T-cell (primary cell): ENCODE measurements at places on chromosomes 2 and 18.

DNA sequence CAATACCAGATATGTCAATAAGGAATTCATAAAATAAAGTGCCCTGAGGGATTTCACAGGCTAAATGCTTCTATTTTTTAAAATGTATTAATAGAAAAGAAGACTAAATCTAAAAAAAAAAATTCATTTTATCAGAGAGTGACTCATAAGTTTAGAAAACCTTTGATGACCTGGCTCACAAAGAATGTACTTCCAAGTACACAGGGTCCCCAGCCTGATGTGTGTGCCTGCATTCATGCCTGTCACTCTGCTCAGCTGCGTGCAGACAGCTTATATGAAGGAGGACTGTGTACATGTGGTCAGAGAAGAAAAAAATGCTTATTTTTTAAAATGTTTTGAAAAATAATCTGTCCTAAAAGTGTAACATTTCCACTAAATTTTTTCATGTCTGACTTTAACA lies 3.0 kb upstream of the CPS1 start:
- no peak for DNase-seq

DNA sequence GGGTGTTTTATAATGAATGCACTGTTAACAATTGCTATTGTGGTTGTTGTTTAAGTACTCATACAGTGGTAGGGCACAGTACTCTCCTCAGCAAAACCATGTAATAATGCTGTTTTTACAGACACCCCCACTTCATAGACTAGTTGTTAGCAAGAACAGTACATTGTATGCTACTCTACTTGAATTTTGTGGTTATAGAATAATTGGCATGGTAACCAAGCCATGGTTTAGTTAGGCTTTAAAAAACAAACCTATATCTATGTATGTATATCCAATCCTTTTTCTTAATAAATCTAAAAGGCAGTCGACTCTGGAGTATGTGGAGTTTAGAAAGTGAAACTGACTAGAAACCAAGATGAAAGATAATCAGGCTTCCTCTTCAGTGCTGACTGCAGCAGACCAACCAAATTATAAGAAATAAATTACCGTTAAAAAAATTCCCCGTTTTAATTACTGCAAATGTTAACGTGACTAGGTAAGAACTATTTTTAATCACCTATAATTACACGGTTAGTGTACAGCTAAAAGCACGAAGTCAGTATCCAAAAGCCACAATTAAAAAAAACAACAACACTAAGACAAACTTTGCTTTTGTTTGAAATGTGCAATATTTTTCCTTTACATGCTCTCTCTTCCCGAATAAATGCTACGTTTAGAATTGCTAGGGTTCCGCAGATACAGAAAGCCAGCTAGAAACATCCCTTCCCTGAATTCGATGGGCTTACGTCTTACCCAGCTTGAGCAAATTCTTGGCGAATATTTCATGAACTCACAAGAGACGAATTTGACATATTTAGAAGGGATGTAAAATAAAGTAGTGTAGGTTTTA lies 113.3 kb upstream of the SERTAD2 start:
- DNase-seq = no peak

GRCh38 chr18:27057519-27058234 lies 127.4 kb downstream of the CHST9 start:
- no peak for DNase-seq

- peak; percentile 21 for DNase-seq
Measured at GRCh38 chr18:12659904-12660605, 2.1 kb upstream of the SPIRE1 start.

GRCh38 chr2:235868224-235868623 lies 300.0 kb downstream of the GBX2 start:
- no peak for DNase-seq

GRCh38 chr2:238133499-238134392 lies 4.7 kb upstream of the KLHL30 start:
- no peak for DNase-seq

- DNase-seq = no peak
Measured at GRCh38 chr18:2921778-2922177, 75.0 kb downstream of the EMILIN2 start.

GRCh38 chr2:126785236-126785635 lies 113.5 kb upstream of the TEX51 start:
- no peak for DNase-seq

DNA sequence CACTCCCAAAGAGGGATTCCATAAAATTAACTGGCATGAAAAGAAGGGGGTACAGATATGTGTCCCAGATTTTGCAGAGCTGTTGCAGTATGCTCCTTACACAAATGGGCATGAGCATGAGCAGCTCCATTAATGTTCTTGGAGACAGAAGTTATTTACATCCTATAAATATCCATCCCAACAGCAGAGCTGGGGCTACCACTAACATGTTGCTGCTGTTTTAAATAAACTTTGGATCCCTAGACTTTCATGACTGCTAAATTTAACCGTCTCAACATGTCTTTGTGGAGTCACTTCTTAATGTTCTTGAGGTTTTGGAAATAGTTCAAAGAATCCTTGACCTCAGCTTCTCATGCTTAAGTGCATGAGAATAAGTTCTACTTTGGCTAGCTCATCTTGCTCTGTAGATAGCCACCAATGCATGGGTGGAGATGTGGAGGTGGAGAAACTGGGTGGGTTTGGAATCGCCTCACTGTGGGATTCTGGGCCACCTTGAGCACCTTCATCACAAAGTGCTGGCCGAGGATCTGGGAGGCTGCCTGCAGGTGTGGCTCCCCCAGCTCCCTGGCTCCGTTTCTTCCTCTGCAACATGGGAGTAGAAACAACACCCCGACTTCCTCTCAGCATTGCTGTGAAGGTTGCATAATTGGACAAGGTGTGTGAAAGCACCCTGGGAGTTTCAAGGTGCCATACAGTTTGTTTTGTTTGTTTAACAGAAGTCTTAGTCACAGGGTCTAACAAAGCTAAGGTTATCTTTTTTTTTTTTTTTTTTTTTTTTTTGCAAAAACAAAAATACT lies 307.2 kb downstream of the MYCN start:
- DNase-seq = no peak

DNA sequence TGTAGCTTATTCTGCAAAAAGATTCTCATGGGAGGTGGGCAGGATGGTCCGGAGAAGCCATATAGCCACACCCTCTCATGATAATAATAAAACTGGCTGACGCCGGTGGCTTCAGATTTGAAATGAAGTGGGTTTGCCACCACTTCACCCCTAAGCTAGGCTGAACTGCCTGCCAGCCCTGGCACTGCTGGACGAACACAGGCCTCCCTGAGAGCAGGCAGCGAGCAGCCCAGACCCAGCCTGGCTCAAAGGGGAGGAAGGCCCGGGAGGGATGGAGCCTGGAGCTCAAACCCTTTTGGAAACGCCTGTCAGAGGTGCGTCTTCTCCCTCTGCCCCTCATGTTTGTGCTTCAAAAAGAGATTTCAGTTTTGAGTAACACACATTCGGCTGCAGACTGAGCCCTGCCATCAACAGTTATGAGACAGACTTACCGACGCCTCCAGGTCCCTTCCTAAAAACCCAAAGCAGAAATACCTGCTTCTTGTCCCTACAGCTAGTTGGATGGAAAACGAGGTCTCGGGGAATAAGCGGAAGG lies 71.1 kb upstream of the HPCAL1 start:
- DNase-seq = no peak

GRCh38 chr2:28583899-28584553 lies 88.2 kb downstream of the PLB1 start:
- DNase-seq = no peak

- no peak for DNase-seq
Measured at GRCh38 chr2:239549711-239550255, 149.0 kb upstream of the HDAC4 start.

DNA sequence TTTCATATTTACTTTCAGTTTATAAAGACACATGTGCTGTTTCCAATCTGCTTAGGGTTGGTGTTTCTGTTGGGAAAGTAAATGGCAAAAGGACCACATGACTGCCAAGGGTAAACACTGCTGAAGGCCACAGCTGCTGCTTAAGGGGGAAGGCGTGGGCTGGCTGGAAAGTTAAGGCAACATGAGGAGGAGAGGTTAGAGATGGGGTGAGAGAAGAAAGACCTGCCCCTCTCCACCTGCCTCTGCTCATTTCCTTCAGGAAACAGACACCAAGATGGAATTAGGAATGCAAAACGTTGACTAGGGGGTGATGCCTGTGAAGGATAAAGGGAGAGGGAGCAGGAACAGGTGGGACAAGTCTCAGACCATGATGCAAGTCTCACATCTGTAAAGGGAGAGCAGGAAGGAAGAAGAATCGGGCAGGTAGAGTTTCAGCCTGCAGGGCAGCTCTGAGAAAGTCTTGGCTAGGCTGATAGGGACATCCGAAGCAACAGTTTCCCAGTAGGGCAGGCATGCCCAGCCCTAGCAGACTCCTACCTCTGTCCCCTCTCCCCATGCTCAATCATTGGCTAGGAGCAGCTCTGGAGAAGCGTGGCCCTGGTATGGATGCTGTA lies 86.0 kb downstream of the CDC42EP3 start:
- DNase-seq = no peak

- DNase-seq = no peak
Measured at GRCh38 chr2:108139521-108139920, 100.2 kb upstream of the SULT1C3 start.

DNA sequence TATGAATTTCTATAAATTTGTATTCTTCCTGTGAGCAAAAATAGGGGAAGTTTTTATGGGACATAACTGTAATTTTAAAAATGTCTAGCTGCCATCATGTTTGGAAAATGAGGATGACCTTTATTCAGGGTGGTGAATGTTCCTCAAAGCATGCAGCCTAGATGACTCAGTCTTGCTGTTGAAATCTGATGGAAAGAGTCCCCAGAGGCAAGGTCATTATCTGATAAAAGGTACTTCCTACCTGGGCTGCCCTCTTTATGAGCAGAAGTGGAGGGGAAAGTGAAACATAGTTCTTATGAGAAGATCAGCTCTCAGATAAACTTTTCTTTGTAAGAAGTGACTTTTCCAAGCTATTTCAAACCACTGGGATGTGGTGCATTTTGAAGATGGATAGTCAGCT lies 1144.7 kb upstream of the PIK3C3 start:
- DNase-seq = no peak

DNA sequence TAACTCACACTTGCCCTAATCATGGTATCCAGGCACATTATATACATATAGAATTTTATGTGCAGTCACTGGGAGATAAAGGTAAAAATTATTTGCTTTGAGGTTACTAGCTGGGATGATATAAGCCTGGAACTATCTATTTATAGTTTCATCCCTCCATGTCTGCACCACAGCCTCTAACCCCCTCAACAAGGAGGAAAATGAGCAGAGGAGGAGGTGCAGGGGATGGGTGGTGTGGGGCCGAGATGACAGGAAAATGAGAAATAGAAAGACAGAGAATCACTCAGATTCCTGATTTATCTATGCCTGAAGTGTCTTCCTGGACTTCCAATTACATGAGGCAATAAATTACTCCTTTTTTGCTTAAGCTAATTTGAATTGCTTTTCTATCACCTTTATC lies 145.2 kb downstream of the PIK3C3 start:
- no peak for DNase-seq

- no peak for DNase-seq
Measured at GRCh38 chr2:157246765-157247407, 10.6 kb upstream of the GALNT5 start.

DNA sequence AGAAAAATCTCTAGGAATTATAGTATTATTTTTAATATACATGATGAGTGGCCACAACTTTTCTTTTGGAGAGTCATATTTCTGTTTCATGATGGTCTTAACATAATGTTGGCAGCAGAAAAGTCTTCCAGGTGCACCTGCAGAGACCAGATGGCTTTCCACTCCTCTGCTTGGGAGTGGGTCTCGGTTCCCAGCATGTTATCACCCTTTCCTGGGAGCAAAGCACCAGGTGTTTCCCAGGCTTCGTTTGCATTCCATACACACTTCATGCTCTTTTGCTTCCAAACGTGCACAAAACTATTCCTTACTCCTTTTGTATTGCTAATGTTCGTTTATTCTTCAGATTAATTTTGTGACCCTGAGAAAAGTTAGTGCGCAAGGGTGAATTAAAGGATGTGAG lies 305.2 kb downstream of the CDH2 start:
- no peak for DNase-seq

DNA sequence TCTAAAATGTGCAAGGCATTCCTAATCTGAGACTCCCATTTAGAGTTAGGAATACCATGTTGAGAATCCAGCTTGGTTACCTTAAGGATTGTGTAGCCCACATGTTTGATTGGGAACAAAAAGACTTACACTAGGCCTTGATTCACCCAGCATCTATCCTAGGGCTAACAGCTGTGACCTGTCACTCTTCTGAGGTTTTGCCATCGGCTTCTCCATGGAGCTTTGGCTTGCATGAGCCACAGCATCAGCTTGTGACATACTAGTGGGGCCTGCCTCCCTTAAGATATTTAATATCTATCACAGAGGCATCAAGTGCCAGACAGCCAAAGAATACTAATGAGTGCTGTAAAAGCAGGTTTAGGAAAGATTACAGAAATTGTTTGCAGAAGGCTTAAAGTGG lies 241.3 kb upstream of the UBE2E3 start:
- no peak for DNase-seq

- no peak for DNase-seq
Measured at GRCh38 chr2:176642074-176642473, 372.8 kb downstream of the MTX2 start.

DNA sequence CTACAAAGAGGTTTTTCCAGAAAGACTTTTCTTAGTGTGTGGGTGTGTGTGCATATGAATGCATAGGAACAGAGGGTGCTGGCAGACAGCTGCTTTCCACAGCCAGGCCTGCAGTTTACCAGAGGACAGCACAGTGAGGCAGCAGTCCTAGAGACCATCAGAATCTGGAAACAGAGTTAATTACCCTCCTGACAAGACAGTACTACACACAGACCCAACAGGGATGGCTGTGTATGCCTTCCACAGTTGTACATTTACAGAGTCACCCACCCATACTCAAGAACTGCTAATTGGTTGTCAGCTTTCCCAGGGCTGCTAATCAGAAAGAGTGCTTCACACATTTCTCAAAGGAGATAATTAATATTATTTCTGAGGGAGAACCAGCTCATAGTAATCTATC lies 104.7 kb downstream of the FEZ2 start:
- no peak for DNase-seq

GRCh38 chr2:139909136-139909535 lies 1128.9 kb upstream of the NXPH2 start:
- no peak for DNase-seq

DNA sequence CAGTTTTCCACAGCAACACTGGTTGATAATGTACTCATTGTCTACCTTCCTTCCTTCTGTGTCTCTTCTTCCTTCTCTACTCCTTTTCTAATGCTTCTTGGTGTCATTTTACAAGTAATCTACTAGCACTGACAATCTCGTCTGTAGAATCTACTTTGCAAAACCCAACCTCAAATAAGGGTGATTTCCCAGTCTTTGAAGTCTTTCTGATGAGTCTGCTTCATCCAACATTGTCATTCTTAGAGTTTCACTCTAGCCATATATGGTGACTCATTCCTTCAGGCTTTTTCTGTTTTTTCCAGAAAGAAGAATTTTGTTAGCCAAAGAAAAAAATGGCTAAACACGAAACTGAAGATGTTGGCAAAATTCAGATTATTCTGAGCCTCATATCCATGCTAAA lies 288.7 kb downstream of the MBD2 start:
- DNase-seq = no peak

DNA sequence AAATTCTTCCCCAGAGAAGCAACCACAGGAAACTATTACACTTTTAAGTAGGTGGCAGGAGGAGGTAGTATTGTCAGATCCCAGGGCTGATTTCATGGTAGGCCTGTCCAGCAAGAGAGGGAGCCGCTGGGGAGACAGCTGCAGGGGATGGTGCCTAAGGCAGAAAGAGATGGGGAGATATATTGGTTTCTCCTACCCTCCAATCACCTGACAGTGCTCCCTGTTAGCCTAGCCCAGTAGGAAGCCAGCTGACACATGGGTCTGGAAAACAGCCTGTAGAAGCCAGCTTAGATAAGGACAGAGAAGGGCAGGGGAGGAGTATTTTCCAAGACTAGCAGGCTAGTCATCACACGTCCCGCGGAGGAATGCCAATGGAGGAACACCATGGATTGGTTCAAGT lies 8.2 kb upstream of the SPOPL start:
- no peak for DNase-seq
